ENCODE measurements at places on chromosomes 12 and 14.
A peak's percentile ranks its signal among the peaks of the same experiment; 100 is the strongest.

DNA sequence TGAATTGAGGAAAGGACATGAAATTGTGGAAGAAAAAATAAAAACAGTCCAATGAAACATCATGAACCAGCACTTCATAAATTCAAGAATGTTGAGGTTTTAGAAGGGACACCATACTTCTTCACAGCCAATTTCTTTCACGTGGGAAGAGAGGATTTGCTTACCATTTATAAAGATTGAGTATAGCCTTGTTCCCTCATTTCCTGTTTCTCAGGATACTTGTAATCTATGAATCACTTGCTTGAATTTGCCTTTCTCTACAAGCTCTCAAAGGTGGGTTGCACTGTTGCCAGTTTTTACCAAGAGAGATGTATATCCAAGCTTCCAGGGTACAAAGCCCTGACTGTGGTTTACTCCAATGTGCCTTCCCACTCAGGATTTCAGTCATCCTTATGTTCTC lies 116.1 kb downstream of the DUSP6 start:
- DNase-seq = peak; percentile 18

- no peak for DNase-seq
Observed at GRCh38 chr12:122350141-122350848, 72.2 kb downstream of the CLIP1 start.

GRCh38 chr12:63841011-63841410 lies 3.5 kb upstream of the SRGAP1 start:
- DNase-seq = no peak

DNA sequence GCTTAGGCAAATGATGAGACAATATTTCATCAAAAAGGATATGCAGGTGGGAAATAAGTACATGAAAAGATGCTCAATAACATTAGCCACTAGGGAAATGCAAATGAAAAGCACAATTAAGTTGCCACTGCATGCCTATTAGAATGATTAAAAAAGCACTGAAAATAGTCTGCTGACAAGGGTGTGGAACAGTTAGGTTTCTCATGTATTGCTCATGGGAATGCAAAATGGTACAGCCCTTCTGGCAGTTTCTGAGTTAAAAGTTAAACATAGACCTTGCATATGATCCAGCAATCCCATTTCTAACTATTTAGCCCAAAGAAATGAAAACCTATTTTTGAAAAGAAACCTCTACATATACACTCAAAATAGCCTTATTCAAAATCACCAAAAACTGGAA lies 393.0 kb downstream of the BMP4 start:
- DNase-seq = no peak

DNA sequence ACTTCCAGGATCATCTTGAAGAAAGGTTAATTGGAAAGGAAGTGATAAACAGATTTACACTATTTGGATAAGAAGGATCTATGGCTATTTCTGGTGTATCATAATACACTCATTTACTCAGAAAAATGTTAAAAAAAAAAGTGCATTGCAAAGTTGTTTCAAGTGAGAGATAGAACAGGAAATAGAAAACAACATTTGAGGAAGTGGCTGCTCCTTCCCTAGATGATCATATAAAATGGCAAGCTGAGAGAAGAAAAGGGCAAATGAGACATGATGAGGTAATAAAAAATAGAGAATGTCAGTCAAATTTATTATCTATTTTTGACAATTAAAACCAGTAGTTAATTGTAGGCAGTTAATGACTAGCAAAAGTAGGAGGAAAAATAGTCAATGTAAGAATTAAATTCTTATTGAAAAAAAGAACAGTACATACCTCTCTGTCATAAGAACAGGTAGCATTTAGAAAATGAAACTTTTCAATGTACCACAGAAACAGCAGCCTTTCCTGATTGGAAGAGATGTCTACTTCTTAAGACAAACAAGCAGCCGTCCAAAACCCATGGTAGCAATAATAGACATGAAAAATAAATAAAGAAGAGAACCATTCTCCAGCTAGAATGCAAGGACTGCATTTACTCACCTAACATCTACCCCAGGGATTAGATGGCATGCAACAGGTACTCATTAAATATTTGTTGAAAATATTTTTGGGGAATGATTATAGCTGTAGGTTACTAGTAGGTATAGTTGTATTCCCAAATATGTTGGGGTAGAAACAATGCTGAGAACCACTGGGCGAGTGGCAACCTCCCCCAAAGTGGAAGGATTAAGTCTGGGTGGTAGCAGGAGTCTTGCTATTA lies 63.9 kb upstream of the GRIP1 start:
- DNase-seq = no peak

- no peak for DNase-seq
Observed at GRCh38 chr12:43271659-43272058, 280.3 kb downstream of the ADAMTS20 start.

GRCh38 chr14:81715731-81716130 lies 182.1 kb upstream of the SEL1L start:
- DNase-seq = no peak

DNA sequence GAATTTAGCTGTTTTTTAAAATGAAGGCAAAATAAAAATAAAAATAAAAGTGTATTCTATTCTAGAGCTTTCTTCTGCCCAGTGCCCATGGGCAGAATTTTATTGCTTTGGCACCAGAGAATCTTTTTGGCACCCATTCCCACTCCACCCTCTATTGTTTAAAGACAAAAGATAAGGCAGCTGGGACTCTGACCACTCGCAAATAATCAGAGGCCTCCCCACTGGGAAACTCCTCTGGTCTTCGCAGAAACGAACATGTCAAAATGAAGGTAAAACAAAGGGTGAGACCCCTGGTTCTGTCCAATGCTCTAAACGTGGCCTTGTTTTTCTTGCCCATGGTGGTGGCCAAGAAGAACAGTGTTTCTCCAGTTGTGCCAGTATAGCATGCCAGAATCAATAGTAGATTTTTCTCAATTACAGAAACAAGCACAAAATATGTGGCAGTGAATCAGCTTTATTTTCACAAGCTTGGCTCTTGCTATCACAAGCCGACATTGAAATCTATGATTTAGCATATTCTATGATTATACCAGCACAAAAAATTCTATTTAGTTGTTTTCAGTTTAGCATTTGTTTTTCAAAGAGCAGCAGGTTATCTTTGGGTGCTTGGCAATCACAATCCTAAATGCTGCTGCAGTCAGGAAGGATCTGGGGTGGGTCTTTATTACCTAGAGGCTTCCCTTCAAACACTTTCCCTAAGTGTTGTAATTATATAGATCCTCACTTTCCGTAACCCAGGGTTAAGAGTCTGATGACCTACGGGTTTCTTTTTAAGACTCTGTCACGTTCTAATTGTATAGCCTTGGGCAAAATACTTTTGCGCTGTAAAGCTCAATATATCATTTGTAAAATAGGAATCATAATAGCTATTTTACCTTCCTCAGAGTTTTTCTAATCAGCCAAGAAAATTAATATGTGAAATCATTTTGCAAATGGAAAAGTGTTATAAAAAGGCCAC lies 50.5 kb downstream of the KITLG start:
- no peak for DNase-seq

- no peak for DNase-seq
Observed at GRCh38 chr12:131229426-131230339, 276.0 kb downstream of the ADGRD1 start.

DNA sequence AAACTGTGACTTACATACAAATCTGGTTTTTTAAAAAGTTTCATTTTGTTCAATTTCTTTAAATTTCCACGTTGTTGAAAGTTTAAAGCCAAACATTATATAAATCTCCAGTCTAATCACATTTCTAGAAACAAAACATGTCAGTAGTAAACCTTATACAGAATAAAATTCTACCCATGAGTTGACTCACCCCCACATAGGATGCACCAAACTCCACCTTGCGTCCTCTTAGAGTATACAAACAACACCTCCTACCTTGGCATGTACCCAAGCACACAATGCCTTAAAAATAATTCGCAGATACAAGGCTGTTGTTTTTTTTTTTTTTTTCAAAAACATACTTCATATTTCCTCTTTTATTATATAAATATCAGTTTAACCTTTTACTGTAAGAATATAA lies 3.3 kb downstream of the FBXL14 start:
- no peak for DNase-seq

DNA sequence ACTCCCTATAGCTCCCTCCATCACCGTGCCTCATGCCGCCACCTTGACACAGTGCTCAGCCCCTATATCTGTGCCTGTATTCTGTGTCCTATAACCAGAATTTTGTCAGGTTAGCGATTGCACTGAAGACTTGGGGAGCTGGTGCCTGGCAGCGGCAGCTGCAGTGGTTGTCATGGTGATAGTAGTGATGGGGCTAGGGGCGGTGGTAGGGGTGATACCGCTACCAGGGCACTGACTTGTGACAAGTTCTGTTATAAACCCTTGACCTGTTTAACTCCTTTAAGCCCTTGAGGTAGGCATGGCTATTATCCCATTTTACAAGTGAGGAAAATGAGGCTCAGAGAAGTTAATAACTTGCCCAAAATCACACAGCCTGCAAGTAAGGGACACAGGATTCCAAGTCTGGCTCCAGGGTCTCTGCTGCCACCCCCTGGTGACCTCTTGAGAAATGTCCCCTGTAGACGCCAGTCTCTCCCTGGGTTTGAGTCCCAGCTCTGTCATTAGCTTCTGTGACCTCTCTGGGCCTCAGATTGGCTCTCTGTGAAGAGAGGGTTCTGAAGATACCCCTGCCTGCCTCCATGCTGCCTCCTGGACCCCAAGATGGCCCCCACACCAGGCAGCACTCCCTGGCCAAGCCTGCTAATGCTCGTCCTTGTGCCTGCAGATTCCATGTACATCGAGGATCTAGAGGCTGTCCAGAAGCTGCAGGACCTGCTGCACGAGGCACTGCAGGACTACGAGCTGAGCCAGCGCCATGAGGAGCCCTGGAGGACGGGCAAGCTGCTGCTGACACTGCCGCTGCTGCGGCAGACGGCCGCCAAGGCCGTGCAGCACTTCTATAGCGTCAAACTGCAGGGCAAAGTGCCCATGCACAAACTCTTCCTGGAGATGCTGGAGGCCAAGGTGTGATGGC lies 121.9 kb downstream of the ESRRB start:
- no peak for DNase-seq

GRCh38 chr14:58563978-58564377 lies 73.8 kb upstream of the DACT1 start:
- DNase-seq = no peak

GRCh38 chr12:127127897-127128296 lies 1139.1 kb upstream of the TMEM132C start:
- no peak for DNase-seq

DNA sequence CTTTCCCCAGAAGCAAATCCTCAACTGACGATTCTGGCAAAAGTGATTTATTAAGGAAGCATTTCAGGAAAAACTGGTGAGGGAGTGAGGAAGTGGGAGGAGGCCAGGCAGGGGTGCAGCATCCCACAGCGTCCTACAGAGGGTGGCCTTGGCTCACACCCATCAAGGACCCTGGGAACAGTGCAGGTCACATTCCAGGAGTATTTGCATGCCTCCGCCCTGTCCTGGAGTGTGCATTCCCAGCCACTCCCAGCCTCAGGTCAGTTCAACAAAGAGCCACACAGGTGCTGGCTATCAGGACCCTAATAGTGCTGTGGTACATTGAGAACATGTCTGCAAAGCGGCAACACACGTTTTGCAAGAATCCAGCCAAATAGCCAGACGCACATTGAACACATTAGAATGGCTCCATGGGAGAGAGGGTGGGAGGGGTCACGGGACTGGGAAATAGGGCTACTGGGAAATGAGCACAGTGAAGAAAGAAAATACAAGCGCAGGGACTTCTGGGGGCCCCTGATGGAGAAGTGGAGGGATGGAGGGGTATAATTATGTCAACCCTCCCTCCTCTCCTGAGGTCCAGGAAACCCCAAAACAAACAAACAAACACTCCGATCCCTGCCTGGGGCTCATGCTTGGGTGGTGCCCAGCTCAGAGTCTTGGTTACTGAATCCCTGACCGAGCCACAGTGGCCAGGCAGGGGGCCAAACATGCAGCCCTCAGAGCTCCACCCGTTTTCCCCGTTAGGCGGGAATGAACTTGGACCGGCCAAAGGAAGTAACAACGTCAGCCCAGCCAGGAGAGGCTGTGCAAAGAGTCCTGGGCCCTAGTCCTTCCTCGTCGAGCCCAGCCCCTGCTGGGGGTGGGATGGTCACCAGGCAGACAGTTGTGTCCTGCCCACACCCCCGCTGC lies 36.5 kb downstream of the CMKLR1 start:
- no peak for DNase-seq

GRCh38 chr12:92511786-92512185 lies 191.0 kb upstream of the PLEKHG7 start:
- no peak for DNase-seq

DNA sequence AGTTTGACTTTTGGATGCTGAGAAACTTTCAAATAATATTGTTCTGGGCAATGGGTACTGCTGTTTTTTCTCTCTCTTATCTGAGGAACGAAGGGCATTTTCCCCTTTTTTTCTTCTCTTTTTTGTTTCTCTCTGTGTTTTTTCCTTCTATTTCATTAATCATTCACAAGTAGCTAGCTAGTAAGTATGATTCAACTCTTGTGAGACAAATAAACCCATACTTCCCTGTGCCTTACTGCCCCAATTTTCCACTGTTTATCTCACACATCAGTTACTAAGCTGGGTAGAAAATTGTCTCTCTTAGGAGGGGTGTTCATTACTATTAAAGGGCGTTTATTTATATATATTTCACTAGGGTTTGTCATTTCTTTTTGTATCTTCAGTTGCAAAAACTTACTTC lies 437.6 kb downstream of the RERGL start:
- no peak for DNase-seq

GRCh38 chr14:63248211-63248610 lies 44.0 kb downstream of the RHOJ start:
- no peak for DNase-seq

GRCh38 chr12:9027161-9028059 lies 38.1 kb downstream of the KLRG1 start:
- no peak for DNase-seq

GRCh38 chr12:132546647-132547046 lies 56.7 kb downstream of the FBRSL1 start:
- no peak for DNase-seq

DNA sequence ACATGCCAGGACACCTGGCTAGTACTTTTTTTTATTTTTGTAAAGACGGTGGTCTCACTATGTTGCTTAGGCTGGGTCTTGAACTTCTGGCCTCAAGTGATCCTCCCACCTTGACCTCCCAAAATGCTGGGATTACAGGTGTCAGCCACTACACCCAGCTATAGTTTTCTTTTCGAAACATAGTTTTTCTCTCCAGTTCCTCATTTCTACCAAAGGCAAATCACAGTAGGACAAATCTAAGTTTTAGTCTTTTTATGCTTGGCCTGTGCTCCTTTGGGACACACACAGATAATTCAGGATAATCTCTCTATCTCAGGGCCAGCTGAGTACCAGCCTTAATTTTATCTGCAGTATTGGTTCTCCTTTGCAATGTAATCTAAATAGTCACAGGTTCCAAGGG lies 100.7 kb downstream of the KCNMB4 start:
- no peak for DNase-seq

- DNase-seq = no peak
Observed at GRCh38 chr14:100824091-100824551, 1.8 kb upstream of the MEG3 start.

- no peak for DNase-seq
Observed at GRCh38 chr12:86275356-86275755, 19.2 kb upstream of the MGAT4C start.

Data from foreskin melanocyte (primary cell).